ENCODE measurements at places on chromosomes 11 and 22.

DNA sequence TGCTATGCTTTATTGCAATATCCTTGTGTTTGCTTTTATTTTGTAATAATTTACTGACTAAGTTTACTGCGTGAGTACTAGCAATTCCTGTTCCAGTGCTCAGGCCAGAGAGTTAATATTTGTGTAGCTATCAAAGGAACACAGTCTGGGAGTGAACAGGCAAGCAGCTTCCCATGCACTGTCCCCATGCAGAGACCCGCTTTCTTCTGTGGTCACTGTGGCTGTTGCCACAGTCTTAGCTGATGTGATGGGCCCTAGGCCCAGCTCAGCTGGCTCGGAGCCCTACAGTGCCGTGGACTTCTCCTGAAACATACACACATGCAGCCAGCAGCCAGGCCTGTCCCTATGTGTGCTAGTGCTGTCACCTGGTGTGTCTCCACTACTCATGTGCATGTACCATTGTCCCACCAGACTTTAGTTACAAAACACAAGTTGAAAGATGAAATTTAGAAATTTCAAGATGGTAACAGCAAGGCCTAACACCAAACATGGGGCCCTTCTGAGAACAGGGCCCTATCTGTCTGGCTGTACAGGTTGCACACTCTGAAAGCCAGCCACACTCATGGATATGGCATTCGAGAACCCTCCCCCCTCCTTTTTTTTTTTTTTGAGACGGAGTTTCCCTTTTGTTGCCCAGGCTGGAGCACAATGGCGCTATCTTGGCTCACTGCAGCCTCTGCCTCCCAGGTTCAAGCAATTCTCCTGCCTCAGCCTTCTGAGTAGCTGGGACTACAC, 12.3 kb upstream of the SCUBE2 start:
- DNase-seq: no peak

GRCh38 chr11:109439684-109440083, 17.7 kb downstream of the C11orf87 start:
- no peak for DNase-seq

DNA sequence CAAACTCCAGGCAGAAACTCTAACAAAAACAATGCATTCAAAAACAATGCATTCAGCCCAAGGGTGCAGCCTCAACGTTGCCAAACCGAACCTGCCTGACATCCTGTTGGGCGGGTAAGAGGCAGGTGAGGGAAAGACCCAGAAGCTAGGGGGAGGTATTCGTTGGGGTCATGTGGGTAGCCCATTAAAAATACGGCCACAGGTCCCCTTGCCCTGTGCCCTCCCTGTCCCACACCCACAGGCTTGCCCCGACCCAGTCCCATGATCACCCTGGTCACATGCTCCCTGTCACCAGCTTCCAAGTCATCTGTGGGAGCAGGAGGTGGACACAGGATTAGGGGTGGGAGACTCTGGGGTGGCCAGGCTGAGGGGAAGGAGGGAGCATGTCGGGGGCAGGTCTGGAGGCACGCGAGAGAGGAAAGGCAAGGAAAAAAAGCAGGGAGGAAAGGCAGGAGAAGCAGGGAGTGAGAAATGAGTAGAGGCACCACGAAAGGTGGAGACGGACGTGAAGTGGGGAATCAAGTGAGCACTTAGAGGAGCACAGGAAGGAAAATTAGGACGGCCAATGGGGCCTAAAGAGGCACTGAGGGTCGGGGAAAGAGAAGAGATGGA, 683 bp downstream of the PLA2G6 start:
- DNase-seq: peak; percentile 85

DNA sequence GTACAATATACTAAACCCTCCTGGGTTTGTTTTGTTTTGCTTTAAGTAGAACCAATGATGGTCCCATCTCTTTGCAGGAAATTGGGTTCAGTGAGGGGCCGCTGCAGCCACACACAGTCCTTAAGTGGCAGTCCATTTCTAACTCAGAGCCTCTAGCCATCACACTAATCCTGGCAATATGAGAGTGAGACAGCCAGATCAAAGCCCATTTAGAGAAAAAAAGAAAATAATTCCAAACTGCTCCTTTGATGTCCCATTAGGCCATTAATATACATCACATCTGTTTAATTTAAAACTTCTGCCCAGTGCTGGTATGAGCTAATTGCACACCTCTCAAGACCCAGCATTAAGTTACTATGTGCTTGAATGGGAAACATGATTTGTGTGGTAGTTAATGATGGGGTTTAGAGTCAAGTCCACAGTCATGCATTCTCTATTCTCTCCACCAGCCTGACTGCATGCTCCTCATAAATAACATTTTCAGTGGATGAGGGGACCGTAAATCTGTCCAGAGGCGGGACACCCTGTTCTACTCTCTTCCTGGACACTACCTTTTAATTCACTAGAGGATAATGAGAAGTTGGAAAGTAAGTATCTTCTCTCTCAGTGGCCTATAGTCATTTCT, 53.8 kb upstream of the BIRC3 start:
- no peak for DNase-seq

GRCh38 chr11:55658031-55658573, 3.9 kb upstream of the OR4C6 start:
- DNase-seq: peak; percentile 90

GRCh38 chr11:62477927-62478326, 59.1 kb downstream of the SCGB1A1 start:
- no peak for DNase-seq

GRCh38 chr11:48031602-48032001, 51.2 kb downstream of the PTPRJ start:
- DNase-seq: peak; percentile 37

- DNase-seq: no peak
These were observed 18.1 kb upstream of the NCAM1 start for GRCh38 chr11:112942966-112943643.

DNA sequence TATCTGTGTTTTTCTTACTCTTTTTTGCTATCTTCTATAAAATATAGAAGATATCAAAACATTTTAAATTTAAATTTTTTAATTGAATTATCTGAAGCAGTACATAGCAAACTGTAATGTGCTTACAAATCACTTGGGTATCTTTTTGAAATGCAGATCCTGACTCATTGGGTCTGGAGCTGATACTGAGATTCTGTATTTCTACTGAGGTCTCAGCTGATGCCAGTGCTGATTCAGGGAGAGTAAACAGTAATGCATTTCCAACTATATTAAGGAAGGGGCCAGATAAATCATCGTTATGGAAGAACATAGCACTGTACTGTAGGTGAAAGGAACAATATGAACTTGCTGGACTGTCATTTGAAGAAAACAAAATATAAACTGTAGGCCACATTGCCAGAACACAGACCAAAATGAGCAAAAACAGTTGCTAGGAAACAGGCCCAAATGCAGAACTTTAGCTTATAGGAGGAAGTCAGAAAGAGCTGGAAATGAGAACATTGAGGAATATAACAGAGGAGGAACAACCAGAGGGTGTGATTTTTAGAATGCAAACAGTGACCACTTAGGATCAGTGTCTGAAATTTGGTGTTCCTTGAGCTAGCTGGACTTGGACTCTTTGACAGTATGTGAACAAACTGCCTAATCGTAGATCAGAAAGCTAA, 3.3 kb downstream of the ARL14EP start:
- DNase-seq: no peak

- DNase-seq: no peak
These were observed 643.9 kb downstream of the BRD1 start for GRCh38 chr22:49183826-49184216.
